ENCODE measurements at places on chromosomes 6 and 20.

DNA sequence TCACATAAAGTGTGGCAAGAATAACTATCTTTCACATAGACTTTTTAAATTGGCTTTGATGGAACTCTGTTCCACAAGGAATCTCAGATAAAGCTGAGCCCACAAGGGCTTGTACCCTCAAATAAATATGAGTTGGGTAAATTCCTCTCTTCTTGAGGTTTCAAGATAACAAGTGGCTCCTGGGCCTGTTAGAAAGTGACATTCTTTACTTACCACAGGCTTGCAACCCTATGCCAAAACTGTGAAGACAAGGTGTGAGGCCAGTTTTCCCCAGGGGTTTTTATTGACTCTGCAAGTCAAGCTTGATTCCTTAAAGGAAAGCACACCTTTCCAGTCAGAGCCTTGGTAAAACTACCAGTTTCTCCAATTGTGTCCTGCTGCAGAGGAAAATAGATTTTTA is 664.8 kb upstream of the GJE1 start:
- no peak for DNase-seq

- no peak for DNase-seq
Measured at GRCh38 chr20:58213121-58213520, 15.3 kb downstream of the ANKRD60 start.

GRCh38 chr20:25629816-25630499 is 6.1 kb upstream of the NANP start:
- DNase-seq: no peak

DNA sequence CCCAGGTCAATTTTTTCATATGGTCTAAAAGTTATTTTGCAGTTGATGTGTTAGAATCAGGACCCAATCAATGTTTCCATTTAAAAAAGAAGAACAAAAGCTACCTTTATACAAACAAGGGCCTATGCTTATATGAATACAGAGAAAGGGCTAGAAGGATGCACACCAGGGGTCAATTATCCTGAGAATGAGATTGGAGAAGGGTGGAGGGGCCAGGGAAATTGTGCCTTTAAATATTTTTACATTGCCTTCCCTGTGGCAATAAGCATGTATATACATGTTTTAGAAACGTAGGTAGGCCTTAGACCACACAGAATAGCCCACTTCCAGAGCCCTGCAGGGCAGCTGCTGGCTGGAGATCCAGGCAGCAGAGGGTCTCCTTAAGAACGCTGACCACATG is 12.7 kb downstream of the EXOC2 start:
- no peak for DNase-seq

- no peak for DNase-seq
Measured at GRCh38 chr6:41768545-41769308, 11.0 kb downstream of the FRS3 start.

DNA sequence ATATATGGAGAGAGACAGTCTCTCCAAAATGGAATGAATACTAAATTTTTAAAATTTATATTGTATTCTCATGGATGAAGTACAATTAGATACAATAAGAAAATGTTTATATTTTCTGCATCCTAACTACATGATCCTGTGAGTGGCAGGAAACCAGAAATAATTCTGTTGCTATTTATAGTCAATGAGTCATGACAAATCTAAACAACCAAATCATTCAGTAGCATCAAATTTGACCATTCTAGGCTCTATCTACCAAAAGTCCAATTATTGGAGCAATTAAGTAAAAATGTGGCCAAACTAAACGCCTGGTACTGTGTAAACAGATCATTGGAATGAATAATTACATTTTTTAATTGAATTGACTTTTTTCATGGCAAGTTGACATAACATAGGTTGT is 959.8 kb downstream of the EPHA7 start:
- no peak for DNase-seq

- no peak for DNase-seq
Measured at GRCh38 chr6:16736856-16737775, 24.1 kb downstream of the ATXN1 start.

DNA sequence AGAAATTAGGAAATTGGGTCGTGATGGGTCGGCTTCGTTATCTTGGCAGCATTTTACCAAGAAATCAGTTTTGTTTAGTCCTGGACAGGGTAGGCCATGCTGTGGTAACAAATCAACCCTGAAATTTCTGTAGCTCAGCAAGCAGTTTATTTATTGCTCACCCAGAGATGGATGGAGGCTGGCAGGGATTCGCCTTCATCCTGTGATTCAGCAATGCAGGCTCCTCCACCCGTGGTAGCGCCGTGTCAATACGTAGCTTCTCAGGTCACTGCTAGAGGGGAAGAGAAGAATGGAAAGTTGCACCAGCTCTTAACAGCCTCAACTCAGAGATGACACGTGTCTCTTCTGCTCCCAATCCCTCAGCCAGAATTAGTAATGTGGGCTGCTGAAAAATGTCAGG is 157.0 kb upstream of the SGK1 start:
- no peak for DNase-seq

GRCh38 chr20:2350606-2351005 is 30.1 kb upstream of the TGM6 start:
- no peak for DNase-seq

GRCh38 chr20:11922561-11922960 is 4.9 kb downstream of the BTBD3 start:
- DNase-seq: no peak

- DNase-seq: no peak
Measured at GRCh38 chr20:38293491-38294065, 10.4 kb upstream of the BPI start.

- no peak for DNase-seq
Measured at GRCh38 chr20:53974785-53975555, 95.4 kb downstream of the BCAS1 start.

GRCh38 chr6:99790679-99791078 is 184.0 kb downstream of the PRDM13 start:
- DNase-seq: no peak

DNA sequence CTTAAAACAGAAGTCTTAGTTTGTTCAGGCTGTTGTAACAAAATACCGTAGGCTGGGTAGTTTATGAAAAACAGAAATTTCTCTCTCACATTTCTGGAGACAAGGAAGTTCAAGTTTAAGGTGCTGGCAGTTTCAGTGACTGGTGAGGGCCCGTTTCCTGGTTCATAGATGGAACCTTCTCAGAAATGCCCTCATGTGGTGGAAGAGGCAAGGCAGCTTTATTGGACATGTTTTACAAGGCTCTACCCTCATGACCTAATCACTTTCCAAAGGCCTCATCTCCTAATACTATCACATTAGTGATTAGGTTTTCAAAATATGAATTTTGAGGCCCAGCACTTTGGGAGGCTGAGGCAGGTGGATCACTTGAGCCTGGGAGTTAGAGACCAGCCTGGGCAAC is 2.4 kb downstream of the HEBP2 start:
- DNase-seq: no peak

GRCh38 chr6:140571145-140571544 is 1196.7 kb upstream of the CITED2 start:
- DNase-seq: no peak

- DNase-seq: no peak
Measured at GRCh38 chr6:102417368-102417998, 1024.0 kb downstream of the GRIK2 start.

- no peak for DNase-seq
Measured at GRCh38 chr6:11201015-11201414, 31.5 kb downstream of the NEDD9 start.

DNA sequence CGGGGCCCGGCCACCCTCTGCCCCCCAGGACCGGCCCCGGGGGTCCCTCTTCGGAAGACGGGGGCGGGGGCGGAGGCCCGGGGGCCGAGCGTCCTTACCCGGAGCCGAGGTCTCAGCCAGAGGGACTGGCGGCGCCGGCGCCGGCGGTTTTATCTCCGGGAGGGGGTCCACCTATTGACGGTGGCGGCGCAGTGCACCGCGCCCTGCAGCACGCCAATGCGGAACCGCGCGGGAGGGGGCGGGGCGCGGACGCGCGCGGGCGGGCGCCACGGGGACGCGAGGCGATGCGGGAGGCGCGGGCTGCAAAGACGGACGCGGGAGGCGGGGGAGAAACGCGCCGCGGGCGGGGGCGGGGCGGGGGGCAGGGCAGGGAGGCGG is at the start of gene EEF1A2:
EEF1A2 (minus strand) TSS at position 124 of the 378 bp plus-strand sequence. CDS start 1,320 bp downstream, outside the sequence.
- no peak for DNase-seq

DNA sequence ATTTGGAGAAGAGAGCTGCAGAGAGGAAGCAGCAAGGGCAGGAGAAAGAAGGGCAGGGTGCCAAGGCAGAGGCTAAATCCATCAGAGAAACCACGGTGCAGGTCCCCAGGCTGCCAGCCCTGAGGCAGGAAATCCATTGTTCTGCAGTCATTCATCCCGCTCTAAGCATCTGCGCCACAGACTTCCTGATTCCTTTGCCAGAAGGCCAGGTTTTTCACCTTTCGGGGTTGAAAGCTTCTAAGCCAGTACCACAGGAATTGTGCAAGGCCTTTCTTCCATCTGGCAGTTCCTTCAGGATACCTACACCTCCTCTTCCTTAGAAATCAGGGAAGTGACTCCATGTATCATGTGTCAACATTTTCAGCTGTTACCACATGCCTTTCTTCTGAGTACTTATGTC is 45.6 kb downstream of the ADGRF5 start:
- no peak for DNase-seq

- no peak for DNase-seq
Measured at GRCh38 chr6:15088904-15089568, 156.8 kb upstream of the JARID2 start.

DNA sequence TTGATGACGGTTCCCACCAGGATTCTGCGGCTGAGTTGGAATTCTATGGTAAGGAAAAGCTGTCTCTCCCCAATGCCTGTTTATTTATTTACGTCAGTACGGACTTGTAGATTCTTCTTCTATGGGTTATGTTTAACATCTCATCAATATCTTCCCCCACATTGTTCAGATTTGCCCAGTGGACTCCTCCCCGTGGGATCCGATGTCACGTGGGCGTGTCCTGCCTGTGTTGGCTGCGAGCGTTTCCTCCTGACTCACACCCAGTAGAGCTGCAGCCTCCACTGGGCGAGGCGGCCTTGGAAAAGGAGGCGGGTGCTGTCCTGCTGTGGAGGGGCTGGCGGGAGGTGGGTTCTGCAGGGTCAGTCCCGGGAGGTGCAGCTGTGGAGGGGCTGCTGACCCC is 46.8 kb upstream of the SLCO4A1 start:
- DNase-seq: no peak

DNA sequence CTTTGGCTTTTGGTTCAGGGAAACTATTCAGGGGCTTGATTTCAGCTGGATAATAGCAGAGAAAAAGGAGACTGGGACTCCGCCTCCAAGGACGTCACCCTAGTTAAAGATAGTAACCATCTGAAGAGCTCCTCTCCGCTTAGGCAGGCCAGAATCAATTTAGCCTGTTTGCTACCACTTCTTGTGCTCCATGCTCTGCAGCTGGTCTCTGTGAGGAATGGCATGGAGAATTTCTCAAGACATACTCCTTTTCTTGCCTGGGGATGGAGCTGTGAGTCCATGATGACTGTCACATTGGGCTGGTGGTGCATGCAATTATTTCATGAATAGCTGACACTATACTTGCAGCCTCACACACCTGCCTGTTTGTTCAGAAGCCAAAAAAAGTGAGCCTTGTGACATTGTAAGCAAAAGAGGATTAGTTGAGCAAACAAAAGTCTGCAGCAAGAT is 61.4 kb downstream of the TXLNB start:
- no peak for DNase-seq

DNA sequence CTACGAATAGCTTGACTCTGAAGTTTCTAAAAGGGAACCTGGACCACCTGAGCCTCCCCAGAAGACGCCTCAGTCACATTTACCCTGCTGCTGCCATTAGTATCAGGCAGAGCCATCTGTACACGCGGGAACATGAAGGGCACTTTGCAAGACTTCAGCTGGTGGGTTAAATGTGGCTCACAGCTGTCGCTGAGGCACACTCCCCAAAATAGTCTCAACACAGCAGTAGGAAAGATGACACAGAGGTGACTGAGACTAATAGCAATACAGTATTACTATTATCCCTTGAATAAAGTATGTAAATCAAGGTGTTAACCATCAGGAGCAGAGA is 29.0 kb downstream of the PSMB1 start:
- no peak for DNase-seq

- DNase-seq: no peak
Measured at GRCh38 chr6:56450882-56451739, 191.6 kb downstream of the DST start.

DNA sequence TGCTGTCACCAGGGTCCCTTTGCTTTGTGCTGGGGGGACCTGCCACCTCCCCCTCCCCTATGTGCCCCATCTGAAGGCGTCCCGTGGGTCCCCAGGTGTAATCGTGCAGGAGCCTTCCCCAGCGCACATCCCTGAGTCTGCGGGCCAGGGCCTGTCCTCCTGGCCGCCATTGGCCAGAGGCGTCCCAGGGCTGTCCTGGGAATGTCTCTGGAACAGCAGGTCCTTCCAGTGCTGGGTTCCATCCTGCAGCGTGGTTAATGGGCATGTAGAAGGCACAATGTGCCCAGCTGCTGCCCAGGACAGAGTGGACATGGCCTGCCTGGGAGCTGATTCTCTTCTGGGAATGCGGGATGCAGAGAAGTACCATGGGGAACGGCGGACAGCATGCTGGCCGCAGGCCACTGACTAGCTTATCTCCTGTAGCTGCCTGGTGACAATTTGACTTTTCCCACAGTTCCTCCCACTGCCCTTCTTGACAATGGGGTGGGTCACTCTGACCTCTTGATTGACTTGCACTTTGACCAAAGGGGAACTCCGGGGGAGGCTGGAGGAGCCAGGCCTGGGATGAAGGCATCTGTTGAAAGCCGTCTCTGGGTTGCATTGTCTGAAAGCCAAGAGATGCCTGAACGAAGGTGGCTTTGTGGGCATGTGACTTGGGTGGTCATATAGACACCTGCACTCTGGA is 64.0 kb downstream of the CTCFL start:
- no peak for DNase-seq

GRCh38 chr6:32685603-32686002 is 19.1 kb upstream of the HLA-DQB1 start:
- DNase-seq: no peak

DNA sequence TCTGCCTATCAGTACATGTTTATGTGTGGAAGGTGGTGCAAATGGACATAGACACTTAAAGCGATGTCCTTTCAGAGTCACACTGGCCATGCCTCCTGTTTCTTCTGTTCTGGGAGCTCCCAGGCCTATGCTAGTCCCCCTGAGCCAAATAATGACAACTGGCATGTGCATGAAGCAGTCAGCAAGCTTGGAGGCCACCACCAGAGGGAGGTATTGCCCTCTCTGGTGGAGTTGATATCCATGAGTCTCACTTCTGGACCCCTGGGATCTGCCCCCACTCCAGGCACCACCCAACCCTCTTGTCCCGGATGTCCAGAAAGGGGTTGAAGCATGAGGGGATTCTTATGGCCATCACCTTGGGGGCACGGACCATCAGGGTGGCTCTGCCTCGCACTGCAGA is 172.2 kb downstream of the AIG1 start:
- peak; percentile 7 for DNase-seq
